ENCODE measurements at places on chromosomes 1 and 21. TPM values are rescaled to one million over a fixed set of nuclear protein-coding genes. Genes with fewer than 3 reads are reported as not detected.

GRCh38 chr1:171219346-171220080 is 28.8 kb upstream of the FMO1 start:
- no peak for DNase-seq

GRCh38 chr1:222769181-222769580 is 32.2 kb downstream of the FAM177B start:
- DNase-seq = no peak

DNA sequence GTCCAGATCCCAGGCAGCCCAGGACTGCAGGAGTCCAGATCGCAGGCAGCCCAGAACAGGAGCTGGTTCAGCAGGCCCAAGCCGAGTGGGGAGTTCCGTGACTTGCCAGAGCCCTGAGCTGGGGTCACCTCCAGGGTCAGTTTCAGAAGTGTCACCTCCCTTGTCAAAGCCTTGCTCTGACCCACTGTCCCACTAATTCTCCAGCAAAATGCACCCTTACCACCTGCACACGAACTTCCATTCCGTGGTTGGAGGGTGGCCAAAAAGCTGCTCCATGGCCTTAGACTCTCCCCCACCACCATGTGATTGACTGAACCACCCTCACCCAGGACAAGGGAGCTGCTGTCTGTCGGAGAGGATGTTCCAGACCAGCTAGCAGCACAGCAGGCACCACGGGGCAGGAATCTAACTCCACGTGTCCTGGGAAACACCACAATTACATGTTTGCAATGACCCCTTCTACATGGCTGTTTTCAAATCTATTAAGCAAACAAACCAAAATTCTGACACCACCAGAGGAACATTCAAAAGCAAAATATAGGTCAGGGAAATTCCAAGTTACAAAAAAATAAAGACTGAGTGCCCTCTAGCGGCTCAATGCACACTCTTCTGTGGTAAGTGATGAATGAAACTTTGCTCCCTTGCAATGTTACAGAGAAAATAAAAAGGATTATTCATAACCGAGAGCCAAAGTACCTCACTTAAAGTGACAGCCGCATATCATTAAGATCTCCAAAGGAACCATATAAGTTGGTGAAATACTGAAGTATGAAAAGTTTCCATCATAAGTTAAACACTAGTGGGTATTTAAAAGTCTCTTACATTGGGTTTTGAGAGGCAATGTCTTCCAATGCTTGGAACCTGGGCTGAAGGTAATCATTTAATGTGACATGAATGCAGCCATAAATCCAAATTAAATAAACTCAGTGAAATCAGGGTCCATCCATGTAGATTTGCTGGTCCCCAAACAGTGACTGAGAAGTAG is 76.3 kb downstream of the NPHP4 start:
- DNase-seq = no peak

GRCh38 chr1:33346927-33347649 is 26.2 kb upstream of the A3GALT2 start:
- no peak for DNase-seq

GRCh38 chr1:74753104-74753503 is 20.2 kb downstream of the TYW3 start:
- DNase-seq = no peak

GRCh38 chr1:168608796-168609715 is 32.7 kb downstream of the XCL1 start:
- DNase-seq = no peak

Gene BRINP2
- total RNA-seq = not detected

DNA sequence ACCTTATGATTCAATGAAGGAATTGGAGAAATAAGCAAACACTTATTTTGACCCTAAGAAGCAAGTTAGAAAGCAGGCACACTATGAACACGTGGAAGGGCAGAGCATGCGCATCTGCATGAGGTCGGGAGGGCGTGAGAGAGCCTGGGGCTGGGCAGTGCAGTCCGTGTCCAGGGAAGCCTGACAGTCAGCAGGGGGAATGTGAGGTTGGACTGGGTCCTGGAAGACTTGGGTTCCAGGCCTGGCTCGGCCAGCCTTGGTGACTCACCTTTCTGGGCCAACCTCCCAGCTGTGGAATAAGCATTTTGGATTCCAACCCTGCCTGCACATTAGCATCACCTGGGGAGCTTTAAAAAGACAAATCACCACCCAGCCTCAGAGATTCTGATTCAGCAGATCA is 26.6 kb upstream of the LMX1A start:
- no peak for DNase-seq

GRCh38 chr1:24737368-24738117 is 7.7 kb upstream of the CLIC4 start:
- DNase-seq = no peak

Gene FBXO28
- 34.3 TPM for total RNA-seq

Gene GPR137B
- 3.6 TPM for total RNA-seq

GRCh38 chr1:8873506-8874229 is 4.8 kb downstream of the ENO1 start:
- peak; percentile 60 for DNase-seq

Gene SPATA21
- total RNA-seq = not detected

GRCh38 chr1:98205291-98206017 is 284.6 kb upstream of the DPYD start:
- no peak for DNase-seq

Gene CAMK2N1
- 4.6 TPM for total RNA-seq

GRCh38 chr1:32276032-32276782 is 15.7 kb upstream of the HDAC1 start:
- DNase-seq = no peak

Gene FAM167B
- total RNA-seq = 5.5 TPM

Gene KCNE2
- not detected for total RNA-seq

DNA sequence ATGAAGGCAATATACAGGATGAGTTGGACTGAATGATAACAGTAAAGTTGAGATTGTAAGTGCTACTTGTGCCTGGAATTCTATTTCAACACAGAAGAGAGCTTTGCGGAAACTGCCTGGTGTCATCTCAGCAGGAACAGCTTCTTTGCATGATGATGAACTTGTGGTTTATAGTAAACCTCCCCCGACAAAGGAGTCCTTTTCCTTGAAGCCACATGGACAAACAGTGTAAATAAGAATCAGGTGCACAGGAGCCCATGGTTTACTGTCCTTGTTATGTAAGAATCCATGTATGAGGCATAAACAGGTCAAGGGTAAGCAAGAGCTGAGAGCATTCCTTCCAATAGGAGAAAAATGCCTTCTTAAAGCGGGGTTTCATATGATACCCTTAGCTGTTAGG is 66.2 kb downstream of the PCNX2 start:
- DNase-seq = no peak

DNA sequence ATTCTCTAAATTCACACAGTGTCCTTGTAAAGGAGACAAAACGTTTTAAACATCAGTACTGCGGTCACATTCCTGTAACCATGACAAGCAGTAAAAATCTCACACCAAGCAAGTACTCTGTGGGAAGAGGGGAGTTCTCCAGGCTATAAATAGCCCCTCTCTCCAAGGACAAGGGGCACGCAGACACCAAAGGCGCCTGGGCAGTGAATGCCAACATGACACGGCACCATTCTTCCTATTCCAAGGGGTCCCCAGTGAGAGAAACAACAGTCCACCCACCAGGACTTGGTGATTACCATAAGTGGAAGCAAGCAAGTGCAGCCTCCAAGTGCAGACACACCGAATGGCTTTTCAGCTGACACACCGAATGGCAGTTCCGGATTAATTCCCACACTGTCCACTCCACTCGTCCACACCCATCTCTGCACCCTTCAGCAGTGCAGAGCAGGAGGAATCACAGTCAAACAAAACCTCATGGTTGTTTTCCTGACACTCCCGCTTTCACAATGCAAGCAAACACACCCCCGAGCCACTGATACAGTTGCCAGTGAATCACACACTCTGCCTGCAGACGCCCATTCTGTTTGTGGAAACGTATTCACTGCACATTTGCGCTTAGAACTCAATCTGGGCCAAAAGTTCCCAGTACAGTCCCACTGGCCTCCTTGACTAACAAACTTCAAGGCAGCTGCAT is 1.8 kb downstream of the PTTG1IP start:
- no peak for DNase-seq

DNA sequence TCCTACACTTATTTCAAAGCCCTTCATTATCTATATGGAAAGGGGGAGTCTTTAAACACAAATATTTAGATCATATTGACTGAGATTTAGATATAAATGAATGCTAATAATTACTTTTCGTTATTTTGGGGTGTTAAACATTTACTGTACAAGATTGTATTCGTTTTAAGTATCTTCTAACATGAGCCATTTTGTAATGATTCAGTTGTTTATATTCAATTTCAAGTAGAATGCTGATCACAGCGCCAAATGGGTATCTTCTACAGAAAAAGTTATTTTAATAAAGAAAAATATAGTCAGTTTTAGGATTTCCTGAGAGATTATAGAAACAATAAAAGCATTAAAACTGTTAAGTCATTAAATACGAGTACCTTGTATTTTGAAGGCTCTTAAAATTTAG is 104.5 kb upstream of the HNRNPU start:
- DNase-seq = no peak

DNA sequence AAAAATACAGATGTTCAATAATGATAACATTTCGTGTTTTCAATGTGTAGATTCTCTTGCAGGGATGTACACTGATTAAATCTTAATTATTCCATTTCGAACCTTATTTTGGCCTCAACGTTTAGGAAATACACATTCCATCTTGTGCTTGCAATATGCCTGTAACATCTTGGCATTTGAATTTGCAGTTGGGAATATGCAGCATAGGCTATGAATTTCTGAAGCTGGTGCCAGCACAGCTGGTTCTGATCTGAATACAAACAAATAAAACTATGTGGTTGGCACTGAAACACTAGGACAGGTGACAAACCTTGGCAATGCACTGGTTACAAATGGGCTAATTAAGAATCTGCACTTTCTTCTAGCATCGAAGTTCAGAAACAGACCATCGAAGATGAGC is 108.4 kb downstream of the ERG start:
- DNase-seq = no peak

GRCh38 chr1:27455139-27455811 is 34.7 kb downstream of the WASF2 start:
- no peak for DNase-seq

Gene MYBPH
- not detected for total RNA-seq

DNA sequence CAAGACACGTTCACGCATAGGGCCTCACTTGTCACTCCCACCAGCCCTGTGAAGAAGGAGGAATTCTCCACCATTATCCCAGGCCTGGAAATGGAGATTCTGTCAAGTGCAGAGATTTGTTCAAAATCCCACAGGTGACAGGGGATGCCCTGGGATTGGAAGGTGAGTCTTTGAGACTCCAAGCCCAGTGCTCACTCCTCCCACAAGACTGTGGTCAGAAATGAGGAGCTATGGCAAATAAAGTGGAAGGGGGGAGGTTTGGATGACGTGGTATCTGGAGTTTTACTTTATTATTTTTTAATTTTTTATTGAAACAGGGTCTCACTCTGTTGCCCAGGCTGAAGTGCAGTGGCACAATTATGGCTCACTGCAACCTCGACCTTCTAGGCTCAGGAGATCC is 12.8 kb upstream of the FOXO6 start:
- no peak for DNase-seq

- no peak for DNase-seq
These were observed 18.1 kb upstream of the ZBTB8A start for GRCh38 chr1:32521165-32521564.

GRCh38 chr1:52139817-52140540 is 1.9 kb upstream of the ZFYVE9 start:
- DNase-seq = no peak

Gene UBE2U
- not detected for total RNA-seq
